ENCODE measurements at places on chromosomes 11 and 22.

DNA sequence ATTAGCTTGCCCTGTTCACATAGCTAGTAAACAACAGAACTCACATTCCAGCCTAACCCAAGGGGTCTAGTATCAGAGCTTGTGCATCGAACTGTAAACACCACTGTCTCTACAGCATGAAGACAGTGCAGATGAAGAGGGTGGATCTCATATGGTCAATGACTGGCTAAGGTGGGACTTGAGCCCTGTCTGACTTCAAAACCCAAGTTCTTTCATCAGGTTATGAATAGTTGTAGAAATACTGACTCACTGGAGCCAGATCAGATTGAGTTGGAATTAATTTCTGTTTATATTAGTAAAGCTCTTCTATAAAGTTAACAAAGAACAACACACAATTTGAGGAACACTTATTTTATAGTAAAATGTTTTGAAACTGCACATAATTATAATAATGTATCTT, 161.7 kb upstream of the ARHGAP20 start:
- H3K4me3 ChIP-seq, result no peak overlapping the region
- H3K27me3 ChIP-seq, result peaks cover 5% of the 10 kb centered on the region
- no peak for DNase-seq
- peaks cover 2% of the 10 kb centered on the region for H3K4me1 ChIP-seq
- H3K36me3 ChIP-seq, result no peaks in the 10 kb centered on the region

GRCh38 chr22:19815823-19816290, 38.8 kb downstream of the GNB1L start:
- no peak overlapping the region for H3K4me3 ChIP-seq
- no peak overlapping the region for H3K27ac ChIP-seq
- peaks cover 6% of the 10 kb centered on the region for H3K4me1 ChIP-seq
- H3K27me3 ChIP-seq, result no peaks in the 10 kb centered on the region

DNA sequence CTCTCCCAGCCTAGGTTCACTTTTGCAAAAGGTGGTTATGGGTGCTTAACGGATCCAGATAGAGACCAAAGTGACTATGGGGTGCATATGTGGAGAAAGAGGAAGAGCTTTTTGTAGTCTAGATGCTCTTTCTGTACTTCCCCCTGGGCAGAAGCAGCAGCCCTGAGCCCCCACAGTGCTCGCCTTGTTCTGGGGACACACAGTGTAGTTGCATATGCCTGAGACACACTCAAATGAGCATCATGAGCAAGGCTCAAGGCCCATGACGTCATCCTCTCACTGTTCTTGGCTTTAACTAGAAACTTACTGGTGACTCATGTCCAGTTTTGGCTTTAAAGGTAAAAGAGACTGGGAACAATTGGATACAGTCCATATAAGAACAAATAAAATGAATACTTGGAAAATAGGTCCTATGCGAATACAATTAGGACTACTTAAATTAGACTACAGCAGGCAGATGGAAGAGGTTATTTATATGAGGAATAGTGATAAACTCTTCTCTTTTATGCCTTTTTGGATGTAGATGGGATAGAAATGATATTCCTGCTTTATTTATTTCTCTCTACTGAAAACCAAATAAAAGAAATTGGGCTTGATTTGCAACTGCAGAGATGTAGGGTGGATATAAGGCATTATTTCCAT, 20.1 kb upstream of the PEX26 start:
- no peak overlapping the region for H3K27ac ChIP-seq
- no peak overlapping the region for H3K4me3 ChIP-seq
- peaks cover 9% of the 10 kb centered on the region for H3K4me1 ChIP-seq
- H3K36me3 ChIP-seq, result no peaks in the 10 kb centered on the region
- no peaks in the 10 kb centered on the region for H3K27me3 ChIP-seq

- H3K4me3 ChIP-seq, result no peak overlapping the region
- H3K4me1 ChIP-seq, result peaks cover 27% of the 10 kb centered on the region
- peaks cover 21% of the 10 kb centered on the region for H3K36me3 ChIP-seq
- DNase-seq, result no peak
- H3K27ac ChIP-seq, result peak overlapping the region; percentile 91
- H3K27me3 ChIP-seq, result no peaks in the 10 kb centered on the region
These were observed 11.5 kb downstream of the CSNK1E start for GRCh38 chr22:38305471-38306448.

GRCh38 chr11:8988329-8989234, 15.2 kb downstream of the NRIP3 start:
- no peaks in the 10 kb centered on the region for H3K36me3 ChIP-seq
- peaks cover 36% of the 10 kb centered on the region for H3K27me3 ChIP-seq
- H3K4me3 ChIP-seq, result no peak overlapping the region
- no peak overlapping the region for H3K27ac ChIP-seq
- no peak for DNase-seq

GRCh38 chr11:111344032-111344431, 35.0 kb downstream of the POU2AF1 start:
- peaks cover 4% of the 10 kb centered on the region for H3K36me3 ChIP-seq
- H3K27me3 ChIP-seq, result no peaks in the 10 kb centered on the region
- DNase-seq, result no peak
- H3K27ac ChIP-seq, result no peak overlapping the region
- H3K4me3 ChIP-seq, result no peak overlapping the region
- peaks cover 3% of the 10 kb centered on the region for H3K4me1 ChIP-seq
